ENCODE measurements at places on chromosomes 6 and 20.
A peak's percentile ranks its signal among the peaks of the same experiment; 100 is the strongest.

GRCh38 chr6:46262928-46263706, 92.3 kb upstream of the ENPP5 start:
- DNase-seq: no peak

GRCh38 chr6:11333132-11333849, 100.8 kb upstream of the NEDD9 start:
- no peak for DNase-seq

GRCh38 chr20:57773059-57773815, 63.4 kb upstream of the PMEPA1 start:
- no peak for DNase-seq

DNA sequence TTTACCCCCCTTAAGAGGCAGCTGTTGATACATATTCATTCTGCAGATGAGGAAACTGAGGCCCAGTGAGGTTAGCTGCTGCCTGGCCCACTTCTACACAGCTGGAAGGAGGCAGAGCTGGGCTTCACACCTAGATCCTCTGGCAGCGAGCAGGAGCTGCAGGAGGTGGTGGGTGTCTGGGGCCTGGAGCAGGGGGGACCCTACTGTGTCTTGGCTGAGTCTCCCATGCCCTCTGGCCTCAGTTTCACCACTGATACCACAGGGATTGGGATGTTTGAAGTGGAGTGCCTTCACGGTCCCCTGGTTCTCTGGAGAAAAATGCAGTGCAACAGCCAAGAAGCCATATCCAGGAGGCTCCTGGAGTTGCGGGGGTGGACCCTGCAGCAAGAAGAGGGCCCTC, 8.2 kb upstream of the BPIFA2 start:
- DNase-seq: no peak

DNA sequence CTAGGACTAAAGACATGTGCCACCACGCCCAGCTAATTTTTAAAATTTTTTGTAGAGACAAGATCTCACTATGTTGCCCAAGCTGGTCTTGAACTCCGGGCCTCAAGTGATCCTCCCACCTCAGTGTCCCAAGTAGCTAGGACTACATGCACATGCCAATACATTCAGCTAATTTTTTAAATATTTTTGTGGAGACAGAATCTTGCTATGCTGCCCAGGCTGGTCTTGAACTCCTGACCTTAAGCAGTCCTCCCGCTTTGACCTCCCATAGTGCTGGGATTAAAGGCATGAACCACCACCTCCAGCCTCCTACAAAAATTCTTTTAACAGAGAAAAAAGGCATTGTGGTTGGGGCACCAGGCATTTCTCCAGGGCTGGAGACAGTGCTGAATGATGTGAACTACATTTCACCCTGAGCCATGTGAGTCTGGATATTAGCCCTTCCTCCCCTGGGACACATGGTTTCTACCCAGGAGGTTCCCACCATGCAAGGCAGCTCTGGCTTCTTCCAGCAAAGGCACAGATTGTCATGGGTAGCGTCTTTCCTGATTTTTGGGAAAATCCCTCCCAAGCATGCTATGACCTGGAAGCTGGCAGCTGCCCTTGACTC, 36.3 kb upstream of the CMTR1 start:
- DNase-seq: no peak

DNA sequence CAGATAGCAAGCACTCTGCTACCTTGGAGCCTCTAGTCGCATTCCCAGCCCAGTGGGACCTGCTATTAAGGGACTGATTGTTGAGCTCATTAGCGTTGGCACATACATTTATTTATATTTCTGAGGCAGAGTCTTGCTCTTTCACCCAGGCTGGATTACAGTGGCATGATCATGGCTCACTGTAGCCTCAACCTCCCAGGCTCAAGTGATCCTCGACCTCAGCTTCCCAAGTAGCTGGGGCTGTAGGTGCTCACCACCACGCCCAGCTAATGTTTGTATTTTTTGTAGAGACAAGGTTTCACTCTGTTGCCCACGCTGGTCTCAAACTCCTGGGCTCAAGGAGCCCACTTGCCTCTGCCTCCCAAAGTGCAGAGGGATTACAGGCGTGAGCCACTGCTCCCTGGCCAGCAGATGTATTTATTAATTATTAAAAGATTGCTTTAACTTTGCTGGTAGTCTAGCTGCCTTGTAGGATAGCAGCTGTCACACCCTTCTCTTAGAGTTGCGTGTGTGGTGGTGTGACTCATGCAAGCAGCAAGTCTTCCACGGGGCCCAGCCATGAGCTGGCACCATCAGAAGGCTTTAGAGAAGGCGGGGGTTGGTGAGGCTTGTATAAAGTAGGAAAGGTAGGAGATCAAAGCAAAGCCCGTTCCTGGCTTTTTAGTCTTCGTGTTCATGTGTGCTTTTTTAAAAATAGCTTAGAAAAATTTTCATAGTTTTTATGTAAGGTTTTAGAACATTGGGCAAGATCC, 16.5 kb downstream of the ACTR5 start:
- DNase-seq: peak; percentile 29

DNA sequence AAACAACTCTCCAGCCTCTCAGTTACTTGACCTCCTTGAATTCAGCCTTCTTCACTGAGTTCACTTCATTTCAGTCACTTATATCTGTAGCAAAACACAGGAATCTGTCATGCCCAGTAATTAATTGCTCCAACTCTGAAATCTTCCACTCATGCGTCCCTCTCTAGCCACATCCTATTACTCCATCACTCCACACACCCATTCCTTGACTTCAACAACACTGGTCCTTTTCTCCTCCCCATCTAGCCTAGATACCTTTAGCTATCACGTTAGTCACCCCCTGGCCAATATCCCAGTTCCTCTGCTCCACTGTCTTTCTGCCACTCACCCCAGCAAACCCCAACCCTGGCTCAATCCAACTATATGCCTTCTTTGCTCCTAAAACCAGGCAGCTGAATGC, 7.7 kb downstream of the ZHX3 start:
- no peak for DNase-seq

- DNase-seq: no peak
These were observed 38.5 kb downstream of the PKIB start for GRCh38 chr6:122648726-122649125.

- no peak for DNase-seq
These were observed 51.6 kb downstream of the RFPL4B start for GRCh38 chr6:112398686-112399085.

GRCh38 chr6:31814677-31815024, 432 bp downstream of the HSPA1L start:
- peak; percentile 96 for DNase-seq

DNA sequence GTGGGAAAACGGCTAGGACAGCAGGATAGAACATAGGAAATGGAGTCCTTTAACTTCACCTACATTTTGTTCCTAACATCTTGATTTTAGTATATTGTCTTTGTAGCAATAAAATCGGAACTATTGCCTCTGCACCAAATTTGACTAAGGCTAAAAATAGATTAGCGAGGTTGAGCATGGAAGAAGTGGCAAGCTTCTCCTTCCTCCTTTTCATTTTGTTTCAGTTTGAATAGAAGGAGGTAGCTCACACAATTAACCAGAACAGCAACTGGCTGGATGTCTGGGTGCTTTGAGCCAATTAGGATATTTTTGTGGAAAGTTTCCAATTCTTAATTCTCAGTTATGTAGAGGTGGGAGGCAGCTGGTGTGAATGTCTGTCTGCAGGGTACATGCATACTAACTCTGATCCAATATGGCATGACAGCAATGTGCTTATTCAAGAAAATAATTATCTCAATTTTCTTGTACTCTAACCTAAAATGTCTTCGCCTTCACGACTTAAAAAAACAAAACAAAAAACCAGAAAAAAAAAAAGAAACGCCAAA, 3.1 kb upstream of the HECA start:
- peak; percentile 33 for DNase-seq

GRCh38 chr6:5139828-5140771, 55.0 kb downstream of the PPP1R3G start:
- no peak for DNase-seq

DNA sequence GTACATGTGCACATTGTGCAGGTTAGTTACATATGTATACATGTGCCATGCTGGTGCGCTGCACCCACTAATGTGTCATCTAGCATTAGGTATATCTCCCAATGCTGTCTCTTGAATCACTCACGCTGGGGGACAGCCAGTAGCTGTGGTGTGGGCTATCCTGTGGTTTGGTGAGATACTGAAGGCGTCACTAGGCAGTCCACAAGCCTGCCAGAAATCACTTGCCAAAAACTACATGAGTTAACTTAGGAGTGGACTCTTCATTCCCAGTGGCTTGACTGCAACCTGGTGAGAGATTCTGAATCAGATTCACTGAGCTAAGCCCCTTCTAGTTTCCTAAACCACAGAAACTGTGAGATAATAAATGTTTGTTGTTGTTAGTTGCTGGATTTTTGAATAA, 191.3 kb downstream of the TSHZ2 start:
- DNase-seq: no peak

- peak; percentile 44 for DNase-seq
These were observed 365.8 kb upstream of the HSF2 start for GRCh38 chr6:122033564-122034181.

- no peak for DNase-seq
These were observed 186.0 kb downstream of the DTNBP1 start for GRCh38 chr6:15476631-15477380.

GRCh38 chr20:15772826-15773225, 800.4 kb downstream of the KIF16B start:
- DNase-seq: no peak

DNA sequence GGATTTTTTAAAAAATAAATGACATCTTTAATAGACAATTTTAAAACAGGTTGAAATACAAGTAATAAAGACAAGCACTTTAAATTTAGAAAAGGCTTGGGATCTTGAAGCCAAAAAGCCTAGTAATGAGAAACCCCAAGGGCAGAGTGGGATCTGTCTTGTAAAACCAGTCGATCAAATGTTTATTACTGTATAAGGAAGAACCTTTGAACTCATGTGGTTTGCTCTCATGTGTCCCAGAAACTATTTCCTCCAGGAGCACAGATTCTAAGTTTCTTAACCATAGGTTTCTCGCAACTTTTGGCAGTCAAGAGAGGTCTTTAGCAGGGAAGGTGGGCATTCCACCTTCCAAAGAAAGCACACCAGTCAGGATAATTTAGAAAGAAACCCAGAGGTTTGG, 541.7 kb upstream of the BTBD3 start:
- DNase-seq: no peak

GRCh38 chr6:39466631-39467030, 144.1 kb upstream of the KCNK16 start:
- no peak for DNase-seq

DNA sequence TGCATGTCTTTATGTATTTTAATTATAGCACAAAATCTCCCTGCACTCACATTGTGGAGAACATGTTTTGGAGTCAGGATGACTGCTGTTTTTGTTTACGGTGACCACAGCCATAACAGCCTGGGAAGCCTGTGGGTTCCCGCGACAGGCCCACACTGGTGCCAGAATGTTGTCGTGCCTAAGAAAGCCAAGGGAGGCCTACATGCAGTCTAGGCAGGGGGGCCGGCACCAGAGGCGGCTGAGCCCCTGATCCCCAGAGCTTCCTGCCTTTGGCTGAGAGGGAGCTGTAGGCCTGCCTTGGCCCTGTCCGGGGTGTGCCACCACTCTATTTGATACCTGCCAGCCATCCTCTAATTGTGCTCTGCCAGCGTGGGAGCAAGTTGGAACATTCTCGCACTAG, 46.7 kb downstream of the TBC1D7 start:
- DNase-seq: no peak

GRCh38 chr6:82419132-82419581, 55.5 kb downstream of the TPBG start:
- DNase-seq: no peak

GRCh38 chr6:106069478-106069877, 16.7 kb upstream of the PRDM1 start:
- no peak for DNase-seq

DNA sequence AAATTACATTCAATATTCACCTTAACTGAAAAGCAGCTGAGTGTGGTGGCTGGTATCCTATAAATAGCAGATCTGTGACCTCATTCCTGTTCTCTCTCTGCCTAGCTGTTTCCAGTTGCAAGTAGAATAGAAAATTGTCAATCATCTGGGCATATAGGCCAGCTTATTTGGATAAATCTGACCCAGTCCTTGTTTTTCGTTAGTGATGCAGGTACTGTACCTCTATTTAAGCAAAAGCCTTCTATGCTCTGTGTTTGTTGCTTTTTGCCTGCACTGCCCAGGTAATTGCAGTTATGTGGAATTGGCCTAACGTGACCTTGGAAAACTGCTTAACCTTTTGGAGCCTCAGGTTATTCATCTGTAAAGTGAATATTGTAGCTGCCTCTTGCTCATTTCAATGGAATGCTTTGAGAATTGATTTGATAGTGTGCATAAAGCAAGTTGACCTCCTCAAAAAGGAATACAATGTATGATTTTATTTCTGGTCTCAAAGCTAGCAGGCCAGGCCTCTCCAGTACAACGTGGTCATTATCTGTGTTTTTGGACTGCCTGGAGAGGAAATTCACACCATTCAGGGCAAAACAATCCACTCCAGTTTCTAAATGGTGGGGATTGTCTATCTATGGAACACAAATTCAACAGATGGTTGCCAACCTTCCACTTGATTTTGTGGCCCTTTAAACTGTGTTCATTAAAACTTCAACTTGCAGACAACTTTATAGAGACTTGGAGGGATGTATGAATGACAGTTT, 508.7 kb upstream of the CITED2 start:
- DNase-seq: peak; percentile 22

- DNase-seq: peak; percentile 83
These were observed 111.2 kb upstream of the MMS22L start for GRCh38 chr6:97394160-97394748.

DNA sequence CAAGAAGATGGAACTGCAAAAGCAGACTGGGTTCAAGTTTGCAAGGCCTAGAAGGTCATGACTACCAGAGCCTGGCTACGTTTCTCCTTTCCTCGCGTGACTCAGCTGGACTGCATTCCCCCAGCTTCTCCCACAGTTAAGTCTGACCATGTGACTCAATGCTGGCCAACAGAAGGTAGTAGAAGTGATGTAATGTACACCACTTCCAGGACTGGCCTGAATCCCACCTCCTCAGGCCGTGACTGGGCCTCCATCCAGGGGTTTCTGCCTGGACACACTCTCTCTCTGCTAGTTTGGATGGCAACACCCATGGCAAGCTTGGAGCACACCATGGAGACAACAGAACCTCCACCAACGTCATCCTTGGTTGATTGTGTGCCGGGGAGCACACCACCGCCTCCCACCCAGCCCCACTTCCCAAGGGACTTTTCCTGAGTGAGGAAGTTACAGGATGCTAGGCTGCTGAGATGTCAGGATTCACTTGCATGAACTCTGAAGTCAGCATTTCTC, 112.0 kb upstream of the CDYL start:
- DNase-seq: no peak

DNA sequence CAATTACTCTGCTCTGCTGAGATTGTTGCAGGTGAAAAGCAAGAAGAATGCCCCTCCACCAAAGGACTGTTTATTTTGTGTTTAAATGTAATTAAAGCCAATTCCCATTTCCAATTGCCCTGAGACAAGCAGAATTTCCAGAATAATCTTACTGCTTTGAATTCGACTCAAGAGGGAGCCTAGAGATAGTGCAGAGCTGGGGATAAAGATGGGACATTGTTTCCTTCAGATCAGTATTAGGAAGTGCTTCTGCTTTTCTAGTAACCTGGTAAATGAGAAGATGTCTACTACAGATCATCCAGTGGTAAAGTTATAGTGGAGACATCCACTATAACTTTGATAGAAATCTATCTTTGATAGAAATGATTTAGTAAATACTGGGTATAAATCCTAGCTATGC, 326.9 kb downstream of the UBE3D start:
- DNase-seq: no peak

Data from Kasumi-1 (cell line).